ENCODE measurements at places on chromosomes 5 and 9.

DNA sequence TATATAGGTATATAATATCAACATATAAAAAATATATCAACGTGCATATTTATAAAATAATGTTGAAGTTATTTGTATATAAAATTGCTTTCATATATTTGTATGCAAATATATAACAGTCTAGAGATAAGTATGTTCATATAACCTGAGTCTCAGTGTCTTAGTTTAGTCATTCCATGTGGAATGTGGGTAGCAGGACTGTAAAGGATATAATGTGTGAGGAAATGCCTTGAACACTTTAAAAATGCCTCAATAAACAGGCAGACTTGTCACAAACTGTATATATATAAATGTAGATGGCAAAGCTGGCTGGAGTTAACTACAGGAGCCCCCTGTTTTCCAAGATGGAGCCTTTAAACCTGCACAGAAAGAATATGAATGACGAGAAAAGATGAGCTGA is 48.4 kb downstream of the CCDC125 start:
- no peak for DNase-seq

GRCh38 chr5:117863586-117864296 is 1124.6 kb downstream of the DTWD2 start:
- no peak for DNase-seq

GRCh38 chr9:36249189-36249588 is 9.1 kb downstream of the GNE start:
- DNase-seq = no peak

DNA sequence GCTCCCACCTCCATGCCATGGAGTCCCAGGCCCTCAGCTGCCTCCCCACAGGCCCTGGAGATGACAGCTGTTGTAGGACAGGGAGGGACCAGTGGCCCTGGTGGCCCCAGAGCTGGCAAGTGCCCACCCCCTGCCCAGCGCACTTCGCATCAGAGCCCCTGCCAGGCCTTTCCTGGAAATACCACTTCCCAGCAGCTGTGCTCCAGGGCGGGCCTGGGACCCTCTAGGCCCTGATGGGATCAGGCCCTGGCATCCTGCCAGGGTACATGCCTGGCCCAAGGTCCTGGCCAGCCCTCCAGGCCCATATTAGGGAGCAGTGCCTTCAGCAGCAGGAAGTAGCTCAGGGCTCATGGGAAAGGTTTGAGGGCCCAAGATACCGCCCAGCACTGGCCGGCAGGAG is 2.5 kb downstream of the KCNT1 start:
- DNase-seq = no peak

DNA sequence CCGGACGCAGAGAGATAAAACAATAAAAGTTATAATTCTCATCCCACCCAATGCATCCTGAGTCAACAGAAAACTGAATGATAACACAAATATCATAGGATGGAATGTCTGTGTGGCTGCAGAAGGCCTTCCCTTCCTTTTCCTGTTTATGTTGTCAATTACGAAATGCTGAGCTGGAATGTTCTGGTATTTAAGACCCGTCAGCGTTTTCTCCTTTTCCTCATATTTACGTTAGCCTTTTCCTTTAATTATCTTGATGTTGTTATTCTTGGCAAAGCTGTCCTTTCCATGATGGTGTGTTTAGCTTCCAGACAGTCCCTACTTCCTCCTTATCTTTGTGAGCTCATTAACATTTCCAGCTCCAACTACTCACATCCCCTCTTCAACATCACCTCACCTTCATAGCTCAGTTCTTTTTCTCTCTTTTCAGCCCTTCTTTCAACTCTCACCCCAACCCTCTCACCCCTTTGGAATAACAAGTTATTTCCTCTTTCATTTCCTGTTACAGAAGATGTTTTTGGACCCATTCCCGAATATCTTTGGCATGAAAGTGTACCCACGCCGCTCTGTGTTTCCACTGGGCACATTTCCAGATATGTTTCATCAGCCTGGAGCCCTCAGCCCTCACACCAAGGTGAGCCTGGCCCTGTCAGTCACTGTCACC is 221.6 kb downstream of the NR2F1-AS1 start:
- DNase-seq = no peak

DNA sequence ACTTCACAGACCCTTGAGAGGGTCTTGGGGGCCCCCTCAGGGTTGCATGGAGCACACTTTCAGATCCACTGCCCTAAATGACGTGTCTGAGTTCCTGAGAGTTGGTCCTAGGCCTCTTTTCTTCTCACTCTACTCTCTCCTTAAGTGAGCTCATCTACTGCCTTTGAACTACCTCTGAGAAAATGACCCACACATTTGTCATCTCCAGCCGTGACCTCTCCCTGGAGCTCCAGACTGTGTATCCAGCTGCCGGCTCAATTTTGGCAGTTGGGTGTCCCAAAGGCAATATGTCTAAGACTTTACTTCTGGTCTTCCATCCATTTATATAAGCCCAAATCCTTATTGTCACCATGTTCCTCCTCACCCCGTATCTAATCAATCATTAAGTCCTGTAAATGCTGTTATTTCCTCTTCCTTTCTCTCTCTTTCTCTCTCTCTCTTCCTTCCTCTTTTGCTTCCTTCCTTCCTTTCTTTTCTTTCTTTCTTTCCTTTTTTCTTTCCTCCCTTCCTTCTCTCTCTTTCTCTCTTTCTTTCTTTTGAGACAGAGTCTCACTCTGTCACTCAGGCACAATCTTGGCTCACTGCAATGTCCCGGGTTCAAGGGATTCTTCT is 51.2 kb upstream of the HSPA9 start:
- no peak for DNase-seq

DNA sequence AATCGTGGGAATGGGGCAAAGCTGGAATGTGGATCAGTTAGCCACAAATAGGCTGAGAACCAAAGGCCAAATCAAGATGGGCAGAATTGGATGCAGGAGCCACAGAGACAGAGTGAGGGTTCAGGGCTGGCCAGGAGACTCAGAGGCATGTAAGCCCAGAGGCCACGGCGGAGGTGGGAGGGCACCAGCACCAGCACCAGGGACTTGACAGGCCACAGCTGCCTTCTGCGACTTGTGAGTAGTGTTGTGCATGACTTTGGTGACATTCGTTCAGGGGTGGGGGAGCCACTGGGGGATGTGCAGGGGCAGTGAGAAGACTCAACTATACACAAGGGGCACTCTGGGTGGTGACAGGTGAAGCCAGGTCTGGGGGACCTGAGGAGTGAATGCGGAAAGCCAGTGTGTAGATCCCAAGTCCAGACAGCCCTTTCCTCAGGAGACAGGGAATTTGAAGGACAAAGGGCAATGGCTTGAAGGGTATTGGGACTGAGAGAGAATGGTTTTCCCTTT is 53.2 kb downstream of the TMOD1 start:
- DNase-seq = no peak

DNA sequence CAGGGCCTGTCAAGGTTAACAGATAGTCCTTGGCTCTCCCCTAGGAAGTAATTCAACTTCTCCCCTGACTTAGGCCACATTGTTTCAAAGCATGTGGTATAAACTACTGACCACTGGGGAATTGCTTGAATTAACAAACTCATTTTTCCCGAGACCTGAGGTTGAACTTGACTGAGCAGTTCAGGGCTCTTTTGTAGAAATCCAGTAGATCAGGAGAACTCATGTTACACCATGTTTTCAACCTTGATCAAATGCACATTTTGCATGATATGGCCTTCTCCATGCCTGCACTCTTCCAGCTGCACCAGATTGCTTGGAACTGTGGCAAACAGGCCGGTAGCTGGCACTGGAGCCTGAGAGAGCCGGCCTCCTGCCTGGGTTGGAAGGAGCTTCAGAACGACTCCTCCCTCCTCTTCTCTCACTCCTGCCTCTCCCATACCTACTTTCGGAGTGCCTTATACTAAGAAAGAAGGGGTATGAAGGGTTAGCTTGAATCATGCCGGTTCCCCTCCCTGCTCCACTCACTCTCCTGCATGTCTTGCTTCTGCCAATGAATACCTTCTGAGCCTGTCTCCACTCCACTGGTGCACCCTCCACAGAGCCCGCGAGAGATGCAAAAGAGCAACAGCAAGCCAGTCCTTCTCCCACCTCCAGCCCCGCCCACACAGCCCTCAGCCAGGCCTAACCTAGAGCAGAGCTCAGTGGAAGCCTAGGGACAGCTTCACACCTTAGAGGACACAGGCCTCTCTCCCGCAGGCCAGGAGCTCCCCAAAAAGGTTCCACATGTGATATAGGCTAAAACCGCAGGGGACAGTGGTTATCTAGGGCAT is 159.4 kb downstream of the MACROH2A1 start:
- no peak for DNase-seq

GRCh38 chr9:38015906-38016305 is 53.1 kb downstream of the SHB start:
- DNase-seq = no peak

GRCh38 chr9:135165756-135166519 is 78.5 kb downstream of the OLFM1 start:
- no peak for DNase-seq

- no peak for DNase-seq
Measured at GRCh38 chr5:140295414-140295813, 7.5 kb downstream of the PFDN1 start.
